Stimulated activated CD4-positive, alpha-beta T cell treated with anti-CD3 and anti-CD28 coated beads, Interleukin-4, amount 100 ng/mL, for 1 hour (primary cell): ENCODE measurements at places on chromosomes 2 and 18.

GRCh38 chr2:98172150-98172765 is 85.3 kb downstream of the VWA3B start:
- no peak for DNase-seq

DNA sequence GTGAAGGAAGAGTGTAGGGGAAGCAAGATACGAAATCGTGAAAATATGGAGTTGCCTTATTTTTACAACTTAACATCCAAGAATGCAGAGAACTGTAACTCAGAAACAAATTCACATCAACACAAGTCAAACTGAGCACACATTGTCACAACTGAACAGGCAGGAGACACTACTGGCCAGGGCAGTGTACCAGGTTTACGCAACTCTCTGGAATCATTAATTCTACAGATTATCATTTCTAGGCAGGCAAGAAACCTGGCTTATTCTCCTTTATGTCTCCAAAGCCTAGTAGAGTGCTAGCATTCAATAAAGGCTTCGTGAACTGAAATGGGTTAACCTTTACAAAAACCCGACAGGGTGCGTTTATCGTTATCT is 584 bp downstream of the COA5 start:
- DNase-seq = no peak

- no peak for DNase-seq
These were observed 63.3 kb downstream of the FAM228A start for GRCh38 chr2:24238158-24238557.

- DNase-seq = no peak
These were observed 71.4 kb upstream of the MGAT4A start for GRCh38 chr2:98802344-98802743.

DNA sequence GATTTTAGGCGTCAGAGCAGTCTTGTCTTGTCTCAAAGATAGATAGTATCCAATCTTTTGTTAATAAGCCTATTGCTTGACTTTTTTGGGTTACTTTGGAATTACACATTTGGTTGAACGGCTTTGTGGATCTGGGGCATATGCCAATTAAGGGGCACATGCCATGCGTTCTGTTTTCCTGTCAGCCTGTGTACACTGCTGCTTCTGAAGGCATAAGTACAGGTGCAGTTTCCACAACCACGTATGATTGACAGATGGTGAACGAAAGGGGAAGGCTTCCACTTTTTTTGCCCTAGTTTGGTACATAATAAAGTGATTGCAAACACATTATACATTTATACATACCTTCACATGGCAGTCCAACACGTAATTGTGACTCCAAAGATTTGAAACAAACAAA is 102.3 kb downstream of the RAPH1 start:
- DNase-seq = no peak

- no peak for DNase-seq
These were observed 49.5 kb downstream of the IKZF2 start for GRCh38 chr2:213101692-213102460.

DNA sequence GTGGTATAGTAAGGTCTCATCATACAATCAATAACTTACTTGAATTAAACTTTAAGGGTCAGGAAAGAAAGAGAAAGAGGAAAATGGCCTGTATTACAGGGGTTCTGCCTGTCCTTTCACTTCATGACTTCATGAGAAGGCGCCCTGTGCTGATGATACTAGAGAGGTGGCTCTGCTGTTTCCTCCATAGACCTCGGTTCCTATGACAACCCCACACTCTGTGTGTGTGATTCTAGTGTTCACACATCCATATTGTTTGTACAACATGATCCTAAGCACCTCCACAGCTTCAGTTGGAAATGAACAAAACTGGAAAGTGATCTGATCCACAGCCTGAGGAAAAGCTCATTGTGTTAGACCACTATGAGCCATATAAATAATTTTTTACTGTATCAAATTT is 7.0 kb upstream of the REEP1 start:
- DNase-seq = no peak

- DNase-seq = peak; percentile 20
These were observed 71.8 kb upstream of the SEC11C start for GRCh38 chr18:59067873-59068272.

GRCh38 chr2:57876313-57876712 is 170.3 kb upstream of the VRK2 start:
- no peak for DNase-seq

DNA sequence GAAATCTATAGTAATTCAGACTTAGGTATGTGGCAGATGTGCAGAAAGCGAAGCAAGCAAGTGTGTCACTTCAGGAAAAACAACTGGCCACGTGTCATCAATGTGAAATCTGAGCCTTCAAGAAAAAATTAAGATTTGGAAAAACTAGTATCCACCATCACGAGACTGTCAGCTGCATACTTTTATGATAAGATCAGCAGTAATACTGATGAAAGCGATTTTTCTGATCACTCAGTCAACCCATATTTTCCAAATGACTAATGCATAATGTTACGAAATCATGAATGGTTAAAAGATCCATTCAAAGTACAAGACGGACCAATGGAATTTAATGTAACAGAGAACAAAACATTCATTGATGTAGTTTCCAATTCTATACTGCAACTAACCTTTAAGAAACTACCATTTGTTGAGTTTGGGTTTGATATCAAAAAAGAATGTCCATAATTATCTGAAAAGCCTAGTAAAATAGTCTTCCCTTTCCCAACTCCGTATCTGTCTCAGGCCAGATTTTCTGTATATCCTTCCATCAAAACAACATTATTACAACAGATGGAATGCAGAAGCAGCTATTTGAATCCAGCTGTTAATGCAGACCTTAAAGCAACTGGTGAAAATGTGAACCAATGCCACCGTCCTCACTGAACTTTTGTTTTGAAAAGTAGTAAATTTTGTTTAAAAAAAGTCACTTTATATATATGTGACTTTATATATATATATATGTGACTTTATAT is 17.0 kb upstream of the BCL2 start:
- no peak for DNase-seq

DNA sequence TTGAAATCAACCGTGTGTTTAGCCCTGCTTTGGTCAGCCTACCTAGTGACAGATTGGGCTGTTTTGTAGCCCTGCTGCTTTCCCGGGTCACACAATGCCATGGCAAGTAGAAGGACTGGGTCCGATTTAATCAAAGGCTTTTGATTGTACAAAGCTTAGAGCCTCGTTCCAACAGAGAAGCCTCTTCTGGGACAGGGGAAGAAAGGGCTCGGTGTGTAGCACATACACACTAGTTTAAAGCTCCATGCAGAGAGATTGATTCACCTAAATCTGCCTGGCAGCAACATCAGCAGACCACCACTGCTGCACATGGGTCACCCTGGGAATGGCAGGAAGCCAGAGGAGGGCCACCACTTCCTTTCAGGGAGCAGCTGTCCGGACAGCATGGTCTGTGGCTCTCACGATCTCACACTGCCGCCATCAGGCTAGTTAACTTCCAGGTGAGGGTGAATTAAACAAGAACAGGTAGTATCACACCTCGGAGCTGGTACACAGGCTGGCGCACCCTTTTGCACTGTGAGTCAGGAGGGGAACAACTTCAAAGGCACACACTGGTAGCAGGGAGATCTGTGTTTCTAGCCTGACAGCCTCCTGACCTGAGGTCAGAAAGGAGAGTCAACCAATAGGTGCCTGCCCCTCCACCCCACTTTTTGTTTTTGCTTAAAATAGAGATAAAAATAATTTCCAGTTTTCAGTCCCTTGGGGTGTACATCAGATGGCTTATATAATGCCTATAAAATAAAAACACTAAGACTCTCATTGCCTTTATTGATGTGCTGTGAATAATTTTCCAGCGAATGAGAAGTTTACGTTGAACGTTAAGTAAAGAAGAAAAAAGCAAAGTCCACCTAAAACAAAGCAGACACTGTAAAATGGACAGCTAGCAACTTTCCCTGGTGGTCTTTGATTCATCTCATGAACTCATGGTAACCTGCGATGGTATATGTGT is 108.5 kb downstream of the CDCA7 start:
- no peak for DNase-seq

- no peak for DNase-seq
These were observed 52.1 kb downstream of the ZBTB7C start for GRCh38 chr18:48356909-48357631.

GRCh38 chr2:9767656-9768281 is 75.5 kb upstream of the TAF1B start:
- no peak for DNase-seq

DNA sequence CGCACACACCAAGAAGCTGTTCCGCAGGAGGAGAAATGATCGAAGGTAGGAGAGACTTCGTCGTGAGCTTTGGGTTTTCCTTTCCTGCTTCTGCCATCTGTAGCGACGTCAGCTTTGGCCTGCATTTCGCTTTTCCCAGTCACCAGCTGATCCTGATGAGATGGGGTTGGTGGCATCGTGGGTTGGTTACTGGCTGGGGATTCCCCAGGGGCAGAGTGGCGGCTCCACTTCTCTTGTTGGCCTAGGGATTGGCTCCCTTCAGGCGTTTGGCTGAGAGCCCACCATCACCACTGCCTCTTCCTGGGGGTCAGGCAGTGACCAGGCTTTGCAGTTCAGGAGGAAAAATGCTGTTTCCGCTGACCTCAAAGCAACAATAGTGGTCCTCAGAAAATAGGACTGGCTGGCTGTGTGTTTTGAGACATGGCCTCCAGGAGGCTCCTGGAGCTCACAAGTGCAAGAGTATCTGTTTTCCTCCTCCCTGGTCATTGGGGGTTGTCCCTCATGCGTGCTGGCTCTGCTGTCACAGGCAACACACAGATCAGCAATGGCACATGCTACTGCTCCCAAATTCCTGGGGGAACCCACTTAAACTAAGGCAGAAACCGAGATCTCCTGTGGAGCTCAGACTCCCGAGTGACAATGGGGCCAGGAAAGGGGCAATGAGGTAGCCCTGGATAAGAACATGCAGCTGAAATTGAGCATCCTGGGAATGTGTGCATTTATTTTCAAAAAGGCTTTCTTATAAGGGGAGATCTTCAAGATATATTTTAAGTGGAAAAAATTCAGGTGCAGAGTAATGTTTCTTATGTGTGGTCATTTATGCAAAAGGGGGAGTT is 173.0 kb downstream of the CTIF start:
- no peak for DNase-seq

- no peak for DNase-seq
These were observed 78.0 kb downstream of the CRIM1 start for GRCh38 chr2:36433311-36434217.

DNA sequence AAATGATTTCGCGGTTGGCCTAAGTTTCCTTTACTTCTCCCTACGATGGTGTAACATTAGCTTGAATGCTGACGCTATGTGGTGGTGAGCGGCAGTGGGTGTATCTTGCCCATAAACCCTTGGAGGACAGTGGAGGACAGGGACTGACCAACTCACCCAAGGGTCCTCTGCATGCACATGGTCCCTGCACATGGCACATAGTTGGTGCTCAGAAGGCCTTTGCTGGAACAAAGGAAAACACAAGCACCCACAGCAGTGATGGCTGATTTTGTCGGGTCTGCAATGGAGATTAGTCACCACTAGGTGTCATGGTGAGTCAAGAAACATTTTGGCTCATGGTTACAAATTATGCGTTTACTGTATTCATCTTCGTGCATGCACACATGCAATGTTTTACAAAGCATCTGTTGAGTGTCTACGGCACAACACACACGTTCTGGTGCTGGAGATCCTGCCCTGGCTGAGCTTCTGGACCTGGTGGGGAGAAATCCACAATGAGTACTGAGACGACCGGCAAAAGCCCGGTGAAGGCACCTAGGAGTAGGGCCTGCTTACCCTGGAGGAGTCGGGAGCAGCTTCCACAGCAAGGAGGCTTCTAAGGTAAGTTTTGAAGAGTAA is 44.0 kb downstream of the PDCL3 start:
- no peak for DNase-seq

DNA sequence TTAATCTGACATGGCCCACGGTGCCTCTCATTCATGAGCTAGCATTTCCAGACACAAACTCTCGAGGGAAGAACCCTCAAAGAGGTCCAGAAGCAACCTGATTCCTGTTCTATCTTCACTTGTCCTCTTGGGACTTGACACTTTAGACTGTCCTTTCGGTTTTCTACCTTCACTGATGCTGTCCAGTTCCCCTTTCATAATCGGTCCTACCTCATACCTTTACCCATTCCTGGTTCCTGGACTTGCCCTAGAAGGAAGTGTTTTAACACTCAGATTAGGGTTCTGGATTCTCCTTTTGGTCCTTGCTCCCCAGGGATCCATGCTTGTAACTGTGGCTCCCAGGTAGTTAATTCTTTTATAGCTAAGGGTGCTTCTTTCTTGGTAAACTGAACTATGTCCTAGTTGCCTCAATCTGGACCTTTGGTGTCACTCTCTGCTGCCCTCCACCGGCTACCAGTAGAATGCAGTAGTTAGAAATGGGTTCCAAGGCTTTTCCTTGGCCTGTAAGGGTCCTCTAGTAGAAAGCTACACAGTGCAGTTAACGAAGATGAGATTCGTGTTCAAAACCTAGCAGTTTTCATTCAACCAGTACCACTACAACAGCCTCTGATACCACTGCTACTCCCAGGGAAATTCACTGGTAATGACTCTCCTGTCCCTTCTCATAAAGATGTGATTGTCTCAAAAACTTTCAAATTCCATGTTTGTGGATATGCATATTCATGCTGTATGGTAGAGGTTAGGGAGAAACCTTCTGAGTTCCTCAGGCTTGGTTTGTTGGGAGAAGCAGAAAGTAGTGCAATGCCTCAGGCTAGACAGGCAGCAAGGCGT is 178.1 kb upstream of the CYP26B1 start:
- DNase-seq = peak; percentile 1

DNA sequence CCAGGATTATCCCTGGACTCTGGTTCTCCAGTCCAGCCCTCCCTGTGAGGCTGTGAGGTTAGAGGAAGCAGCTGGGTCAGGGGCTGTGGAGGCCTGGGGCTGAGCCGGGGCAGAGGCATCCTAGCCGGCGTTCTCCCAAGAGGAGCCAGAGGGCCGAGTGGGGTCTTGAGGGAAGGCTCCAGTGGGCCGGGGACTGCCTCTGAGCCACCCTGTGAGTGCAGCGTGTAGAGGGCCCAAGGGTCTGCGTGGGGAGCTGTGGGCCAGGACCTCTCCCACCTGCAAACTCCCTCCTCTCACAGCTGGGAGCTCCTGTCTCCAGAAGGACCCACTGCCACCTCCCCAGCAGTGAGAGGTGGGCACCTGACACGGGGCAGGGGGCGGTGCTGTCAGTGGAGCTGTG is 41.0 kb downstream of the GLI2 start:
- DNase-seq = no peak

DNA sequence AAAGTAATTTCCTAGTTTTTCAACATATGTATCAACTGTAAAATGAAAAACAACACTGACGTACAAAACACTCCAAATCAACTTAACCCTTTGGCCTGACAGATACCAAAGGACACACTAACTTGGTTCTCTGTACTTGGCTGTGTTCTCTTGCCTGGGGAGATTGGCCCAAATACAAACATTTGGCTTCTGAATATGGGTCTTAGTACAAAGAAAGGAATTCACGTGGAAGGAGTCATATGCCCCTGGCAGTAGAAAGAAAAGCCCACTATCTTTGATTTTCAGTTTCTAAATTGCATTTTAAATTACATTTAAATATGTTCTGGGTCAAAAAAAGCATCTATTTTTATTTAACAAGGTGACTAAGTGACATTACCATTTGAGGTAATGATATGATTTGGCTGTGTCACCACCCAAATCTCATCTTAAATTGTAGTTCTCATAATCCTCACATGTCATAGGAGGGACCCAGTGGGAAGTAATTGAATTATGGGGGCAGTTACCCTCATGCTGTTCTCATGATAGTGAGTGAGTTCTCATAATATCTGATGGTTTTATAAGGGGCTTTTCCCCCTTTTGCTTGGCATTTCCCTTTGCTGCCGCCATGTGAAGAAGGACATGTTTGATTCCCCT is 153.6 kb upstream of the CCDC195 start:
- no peak for DNase-seq
